ENCODE measurements at places on chromosomes 5 and 9. TPM values are rescaled to one million over a fixed set of nuclear protein-coding genes. Genes with fewer than 3 reads are reported as not detected.

- H3K36me3 ChIP-seq, result no peaks in the 10 kb centered on the region
- no peak overlapping the region for H3K27ac ChIP-seq
- H3K4me3 ChIP-seq, result no peak overlapping the region
- peaks cover 11% of the 10 kb centered on the region for H3K4me1 ChIP-seq
Measured at GRCh38 chr5:10537624-10538023, 26.2 kb upstream of the ANKRD33B start.

- H3K4me1 ChIP-seq, result no peaks in the 10 kb centered on the region
- H3K4me3 ChIP-seq, result no peak overlapping the region
- H3K36me3 ChIP-seq, result no peaks in the 10 kb centered on the region
- no peaks in the 10 kb centered on the region for H3K27me3 ChIP-seq
- H3K27ac ChIP-seq, result no peak overlapping the region
Measured at GRCh38 chr9:108072740-108073139, 583.2 kb upstream of the KLF4 start.

CDH9 gene
- total RNA-seq, result not detected

DNA sequence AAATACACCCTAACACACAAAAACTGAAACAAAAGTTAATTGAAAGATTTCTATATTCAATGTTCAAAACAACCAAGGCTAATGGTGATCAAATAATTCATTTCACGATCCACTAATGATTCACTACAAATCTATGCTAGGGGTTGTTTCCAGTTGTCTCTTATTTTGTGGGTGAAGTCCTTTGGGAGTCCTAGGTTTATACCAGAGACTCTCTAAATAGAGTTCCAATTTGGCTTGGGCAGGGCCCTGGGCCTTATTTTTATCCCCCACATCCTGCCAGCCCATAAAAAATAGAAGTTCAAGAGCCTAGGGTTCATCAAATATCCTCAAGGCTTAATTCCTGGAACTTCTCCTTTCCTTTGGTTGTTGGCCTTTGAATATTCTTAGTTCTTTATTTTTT, 26.1 kb downstream of the SREK1IP1 start:
- H3K27me3 ChIP-seq, result no peaks in the 10 kb centered on the region
- no peak for DNase-seq
- no peak overlapping the region for H3K27ac ChIP-seq
- peaks cover 29% of the 10 kb centered on the region for H3K36me3 ChIP-seq
- no peak overlapping the region for H3K4me3 ChIP-seq

- H3K4me1 ChIP-seq, result no peaks in the 10 kb centered on the region
- no peaks in the 10 kb centered on the region for H3K36me3 ChIP-seq
- H3K27ac ChIP-seq, result no peak overlapping the region
- DNase-seq, result no peak
- peaks cover 38% of the 10 kb centered on the region for H3K27me3 ChIP-seq
- no peak overlapping the region for H3K4me3 ChIP-seq
Measured at GRCh38 chr5:35229076-35230037, 930 bp downstream of the PRLR start.

- H3K4me3 ChIP-seq, result no peak overlapping the region
- no peak overlapping the region for H3K27ac ChIP-seq
- peaks cover 16% of the 10 kb centered on the region for H3K36me3 ChIP-seq
- no peak for DNase-seq
- no peaks in the 10 kb centered on the region for H3K27me3 ChIP-seq
- H3K4me1 ChIP-seq, result peaks cover 17% of the 10 kb centered on the region
Measured at GRCh38 chr5:149360272-149360671, 2.4 kb downstream of the PCYOX1L start.

IFNB1 gene
- total RNA-seq, result not detected

EIF4EBP3 gene
- not detected for total RNA-seq

DNA sequence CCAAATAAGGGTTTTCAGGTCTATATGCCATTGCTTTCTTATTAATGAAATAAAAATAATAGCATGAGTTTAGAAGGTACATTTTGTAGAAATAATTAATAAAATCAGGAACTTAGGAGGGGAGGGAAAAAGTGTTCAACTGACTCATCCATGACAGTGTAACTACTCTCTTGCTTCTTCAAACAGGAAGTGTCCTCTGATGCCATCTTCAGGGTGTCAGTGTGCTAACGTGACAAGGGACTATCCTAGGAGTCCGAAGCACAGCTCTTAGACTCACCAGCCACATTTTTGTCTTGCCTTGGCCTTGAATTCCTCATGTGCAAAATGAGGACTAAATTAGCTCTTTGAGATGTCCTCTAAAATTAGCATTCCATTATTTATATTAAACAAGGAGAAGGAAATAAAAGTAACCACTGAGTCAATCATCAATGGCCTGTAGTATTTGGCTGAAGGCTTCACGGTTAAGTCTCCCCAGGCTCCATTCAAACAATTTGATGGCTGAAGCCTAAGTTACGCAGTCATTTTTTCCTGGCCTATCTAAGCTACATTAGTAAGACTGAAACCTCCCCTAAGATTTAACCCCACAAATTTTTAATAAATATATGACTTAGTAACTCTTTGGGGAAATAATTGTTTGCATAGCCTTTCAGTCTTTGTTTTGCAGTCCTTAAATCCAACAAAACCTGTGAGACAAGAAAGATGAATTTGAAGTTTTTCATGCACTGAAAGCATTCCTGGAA, 151.1 kb downstream of the ARL15 start:
- no peaks in the 10 kb centered on the region for H3K36me3 ChIP-seq
- no peaks in the 10 kb centered on the region for H3K4me1 ChIP-seq
- no peak overlapping the region for H3K4me3 ChIP-seq
- no peaks in the 10 kb centered on the region for H3K27me3 ChIP-seq
- DNase-seq, result no peak

- no peaks in the 10 kb centered on the region for H3K36me3 ChIP-seq
- no peak for DNase-seq
- no peaks in the 10 kb centered on the region for H3K27me3 ChIP-seq
- H3K4me3 ChIP-seq, result no peak overlapping the region
Measured at GRCh38 chr5:83726912-83727311, 6.3 kb upstream of the HAPLN1 start.

GRCh38 chr5:141778683-141779082, 96.7 kb upstream of the ARAP3 start:
- DNase-seq, result no peak
- H3K36me3 ChIP-seq, result no peaks in the 10 kb centered on the region
- H3K27me3 ChIP-seq, result peaks cover 44% of the 10 kb centered on the region
- H3K4me3 ChIP-seq, result no peak overlapping the region
- H3K4me1 ChIP-seq, result no peaks in the 10 kb centered on the region

FGF1 gene
- 15.5 TPM for total RNA-seq

GRCh38 chr5:101611039-101611438, 685.0 kb downstream of the SLCO4C1 start:
- DNase-seq, result no peak
- 0 out of 2 replicates have a peak, but pooled peaks cover 5% of the 10 kb centered on the region for H3K27me3 ChIP-seq
- H3K36me3 ChIP-seq, result no peaks in the 10 kb centered on the region
- no peak overlapping the region for H3K27ac ChIP-seq
- H3K4me1 ChIP-seq, result no peaks in the 10 kb centered on the region

GRCh38 chr9:95092262-95093072, 225.0 kb downstream of the FANCC start:
- peaks cover 32% of the 10 kb centered on the region for H3K36me3 ChIP-seq
- peaks cover 93% of the 10 kb centered on the region for H3K4me1 ChIP-seq
- H3K27me3 ChIP-seq, result no peaks in the 10 kb centered on the region

- no peak overlapping the region for H3K27ac ChIP-seq
- peaks cover 6% of the 10 kb centered on the region for H3K27me3 ChIP-seq
- no peak overlapping the region for H3K4me3 ChIP-seq
- no peaks in the 10 kb centered on the region for H3K36me3 ChIP-seq
- DNase-seq, result peak; percentile 32
Measured at GRCh38 chr5:176151281-176151680, 86.9 kb upstream of the SIMC1 start.

CDKN2B gene
- 22.3 TPM for total RNA-seq

- H3K27ac ChIP-seq, result peak overlapping the region; percentile 35
- H3K4me3 ChIP-seq, result no peak overlapping the region
- no peak for DNase-seq
- no peaks in the 10 kb centered on the region for H3K27me3 ChIP-seq
Measured at GRCh38 chr5:36422952-36423351, 121.2 kb upstream of the RANBP3L start.

PFN3 gene
- total RNA-seq, result not detected

DNA sequence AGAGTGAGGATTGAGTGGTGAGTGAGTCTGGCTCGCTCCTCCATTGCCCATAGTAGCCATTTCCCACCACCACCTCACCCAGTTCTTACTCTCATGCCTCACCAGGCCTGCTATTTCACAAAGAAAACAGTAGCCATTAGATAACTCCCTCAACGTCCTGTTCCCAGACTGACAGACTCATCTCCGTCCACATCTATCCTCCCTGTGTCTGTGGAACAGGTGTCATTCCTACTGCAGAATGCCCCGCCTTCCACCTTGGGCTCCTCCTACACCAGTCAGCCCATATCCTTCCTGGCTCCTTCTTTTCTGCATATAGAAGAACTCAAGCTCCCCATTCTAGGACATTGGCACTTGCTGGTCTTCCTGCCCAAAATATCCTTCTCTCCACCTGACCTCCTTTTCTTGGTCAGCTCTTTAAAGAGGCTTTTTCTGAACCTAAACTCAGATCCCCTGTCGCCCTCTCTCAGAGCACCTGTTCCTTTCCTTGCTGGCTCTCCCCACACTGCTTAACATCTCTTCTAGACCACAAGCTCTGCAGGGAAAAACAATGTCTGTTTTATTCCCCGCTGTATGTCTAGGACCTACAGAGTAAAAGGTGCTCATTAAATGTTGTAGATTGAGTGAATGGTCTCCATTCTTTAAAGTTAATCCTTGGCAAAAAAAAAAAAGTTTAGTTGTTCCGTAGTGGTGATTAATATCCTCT, 3.2 kb downstream of the TNFAIP8 start:
- no peaks in the 10 kb centered on the region for H3K36me3 ChIP-seq
- H3K4me1 ChIP-seq, result peaks cover 15% of the 10 kb centered on the region
- H3K4me3 ChIP-seq, result no peak overlapping the region

CCL27 gene
- not detected for total RNA-seq
